ENCODE measurements at places on chromosomes 4 and X. TPM values are rescaled to one million over a fixed set of nuclear protein-coding genes. Genes with fewer than 3 reads are reported as not detected.

DNA sequence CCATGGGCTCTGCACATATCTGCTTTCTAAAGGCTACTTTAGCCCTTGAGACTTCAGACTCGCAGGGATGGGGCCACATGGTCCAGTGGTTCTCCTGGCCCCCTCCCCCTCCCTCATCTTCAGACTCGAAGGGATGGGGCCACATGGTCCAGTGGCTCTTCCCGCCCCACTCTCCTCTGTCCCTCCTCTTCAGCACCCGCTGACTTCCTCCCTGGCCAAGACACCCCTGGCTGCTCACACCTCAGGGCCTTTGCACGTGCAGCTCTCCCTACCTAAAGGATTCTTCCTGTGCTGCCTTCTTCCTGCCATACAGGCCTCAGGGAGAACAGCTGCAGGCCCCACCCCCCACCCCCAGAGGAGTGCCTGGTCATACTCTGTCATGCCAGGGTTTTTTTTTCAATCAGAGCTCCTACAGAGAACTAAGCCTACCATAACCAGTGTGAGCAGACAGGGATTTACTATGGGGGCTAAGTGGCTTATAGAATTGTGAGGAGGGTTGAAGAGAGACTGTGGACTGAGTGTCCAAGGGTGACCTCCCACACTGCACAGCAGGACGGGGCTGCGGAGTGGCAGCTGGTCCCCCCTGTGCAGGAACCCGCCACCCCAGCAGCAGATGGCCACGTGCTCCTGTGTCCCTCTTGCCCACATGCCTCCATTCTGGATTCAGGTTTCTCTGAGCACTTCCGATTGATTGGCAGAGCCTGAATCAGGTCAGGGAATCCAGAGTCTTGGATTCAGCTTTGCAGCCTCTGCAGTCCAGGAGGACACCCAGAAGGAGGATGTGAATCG, 6.1 kb upstream of the SPON2 start:
- no peak overlapping the region for H3K27ac ChIP-seq
- H3K4me3 ChIP-seq = no peak overlapping the region
- H3K27me3 ChIP-seq = peaks cover 15% of the 10 kb centered on the region

GRCh38 chrX:73478961-73479360, 32.1 kb downstream of the CDX4 start:
- peaks cover 1% of the 10 kb centered on the region for H3K27me3 ChIP-seq
- no peaks in the 10 kb centered on the region for H3K36me3 ChIP-seq
- no peaks in the 10 kb centered on the region for H3K4me1 ChIP-seq
- H3K4me3 ChIP-seq = no peak overlapping the region
- no peak for DNase-seq
- H3K27ac ChIP-seq = no peak overlapping the region

SHROOM4 gene
- not detected for total RNA-seq

RPS6KA3 gene
- 51.8 TPM for total RNA-seq

DNA sequence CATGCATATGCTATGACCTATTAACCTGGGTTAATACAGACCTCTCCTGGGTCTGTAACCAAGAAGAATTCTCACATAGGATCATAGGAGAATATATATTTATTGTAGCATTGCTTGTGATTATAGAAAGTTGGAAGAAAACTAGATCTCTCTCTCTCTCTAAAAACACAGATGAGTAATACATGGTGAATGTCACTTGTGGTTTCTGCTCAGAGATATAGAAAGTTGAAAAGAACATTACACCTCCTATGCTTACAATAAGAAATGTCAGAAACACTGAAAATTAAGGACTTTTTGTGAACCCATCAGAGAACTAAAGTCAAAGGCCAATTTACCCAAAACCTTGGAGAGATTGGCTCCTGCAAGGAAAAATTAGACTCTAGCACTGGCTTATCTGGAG, 1389.5 kb downstream of the FAM133A start:
- no peaks in the 10 kb centered on the region for H3K27me3 ChIP-seq
- H3K27ac ChIP-seq = no peak overlapping the region
- DNase-seq = no peak
- no peak overlapping the region for H3K4me3 ChIP-seq
- H3K4me1 ChIP-seq = no peaks in the 10 kb centered on the region

- no peak for DNase-seq
- no peaks in the 10 kb centered on the region for H3K36me3 ChIP-seq
- no peak overlapping the region for H3K4me3 ChIP-seq
- H3K27ac ChIP-seq = no peak overlapping the region
- H3K27me3 ChIP-seq = no peaks in the 10 kb centered on the region
Measured at GRCh38 chrX:25034889-25035288, 19.1 kb upstream of the ARX start.

- no peak overlapping the region for H3K27ac ChIP-seq
- no peaks in the 10 kb centered on the region for H3K4me1 ChIP-seq
- H3K27me3 ChIP-seq = no peaks in the 10 kb centered on the region
- no peaks in the 10 kb centered on the region for H3K36me3 ChIP-seq
- H3K4me3 ChIP-seq = no peak overlapping the region
Measured at GRCh38 chr4:172772781-172773180, 395.8 kb upstream of the GALNT7 start.
